Smooth muscle cell of the brain vasculature (primary cell): ENCODE measurements at places on chromosomes 6 and 20.

- no peak for DNase-seq
Measured at GRCh38 chr6:84575264-84575663, 189.1 kb downstream of the TBX18 start.

DNA sequence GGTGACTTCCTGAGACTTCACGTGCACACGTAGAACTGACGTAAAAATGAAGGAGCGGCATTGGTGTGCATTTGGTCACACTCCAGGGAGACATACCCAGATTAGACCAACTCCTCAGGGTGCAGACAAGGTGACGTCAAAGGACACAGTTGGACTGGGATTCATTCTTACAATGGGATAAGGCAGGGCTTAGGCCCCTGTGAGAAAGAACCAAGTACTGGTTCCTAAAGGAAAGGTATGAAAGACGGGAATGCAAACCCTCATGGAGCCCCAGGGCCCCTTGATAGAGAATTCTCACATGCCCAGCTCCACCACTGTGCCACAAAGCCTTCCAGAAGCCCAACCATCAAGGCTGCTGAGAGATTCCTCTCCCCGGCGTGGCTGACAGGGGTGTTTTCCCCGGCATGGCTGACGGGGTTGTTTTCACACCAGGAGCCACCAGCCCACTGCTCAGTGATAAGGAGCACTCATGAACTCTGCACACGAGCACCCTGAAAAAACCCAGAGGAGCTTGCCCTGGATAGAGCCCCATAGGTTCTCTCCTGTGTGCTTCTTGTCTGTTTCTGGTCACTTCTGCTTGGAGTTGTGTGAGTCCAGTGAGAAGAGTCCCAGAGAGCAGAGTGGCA, 90.1 kb downstream of the CAP2 start:
- no peak for DNase-seq

DNA sequence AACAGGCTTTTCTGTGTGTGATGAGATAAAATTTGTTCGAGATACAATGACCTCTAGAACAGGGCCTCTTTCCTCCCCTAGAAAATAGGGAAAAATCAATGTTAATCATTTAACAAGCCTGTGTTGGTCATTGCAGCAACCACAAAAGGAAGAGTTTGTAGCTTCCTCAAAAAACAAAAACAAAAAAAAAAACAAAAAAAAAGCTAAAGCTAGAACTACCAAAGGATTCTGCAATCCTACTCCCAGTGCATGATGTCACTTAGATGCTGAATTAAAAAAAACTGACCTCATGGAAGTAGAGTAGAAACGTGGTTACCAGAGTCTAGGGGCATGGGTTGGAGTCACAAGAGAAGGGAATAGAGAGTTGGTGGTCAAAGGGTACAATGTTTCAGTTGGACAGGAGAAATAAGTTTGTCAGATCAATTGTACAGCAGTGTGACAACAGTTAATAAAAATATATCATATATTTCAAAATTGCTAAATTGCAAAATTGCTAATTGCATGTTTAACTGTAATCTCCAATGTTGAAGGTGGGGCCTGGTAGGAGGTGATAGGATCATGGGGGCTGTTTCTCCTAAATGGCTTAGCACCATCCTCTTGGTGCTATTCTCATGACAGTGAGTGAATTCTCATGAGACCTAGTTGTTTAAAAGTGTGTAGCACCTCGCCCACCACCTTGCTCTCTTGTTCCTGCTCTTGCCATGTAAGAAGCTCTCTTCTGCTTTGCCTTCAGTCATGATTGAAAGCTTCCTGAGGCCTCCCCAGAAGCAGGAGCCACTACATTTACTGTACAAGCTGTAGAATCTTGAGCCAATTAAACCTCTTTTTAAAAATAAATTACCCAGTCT, 163.4 kb upstream of the SIM1 start:
- DNase-seq = no peak

- DNase-seq = no peak
Measured at GRCh38 chr6:6711031-6711785, 122.7 kb downstream of the LY86 start.

GRCh38 chr6:44079672-44080071, 47.6 kb downstream of the MRPL14 start:
- no peak for DNase-seq

- no peak for DNase-seq
Measured at GRCh38 chr6:34598712-34599111, 42.6 kb upstream of the SPDEF start.

- peak; percentile 46 for DNase-seq
Measured at GRCh38 chr20:52083627-52084232, 107.8 kb downstream of the ZFP64 start.

DNA sequence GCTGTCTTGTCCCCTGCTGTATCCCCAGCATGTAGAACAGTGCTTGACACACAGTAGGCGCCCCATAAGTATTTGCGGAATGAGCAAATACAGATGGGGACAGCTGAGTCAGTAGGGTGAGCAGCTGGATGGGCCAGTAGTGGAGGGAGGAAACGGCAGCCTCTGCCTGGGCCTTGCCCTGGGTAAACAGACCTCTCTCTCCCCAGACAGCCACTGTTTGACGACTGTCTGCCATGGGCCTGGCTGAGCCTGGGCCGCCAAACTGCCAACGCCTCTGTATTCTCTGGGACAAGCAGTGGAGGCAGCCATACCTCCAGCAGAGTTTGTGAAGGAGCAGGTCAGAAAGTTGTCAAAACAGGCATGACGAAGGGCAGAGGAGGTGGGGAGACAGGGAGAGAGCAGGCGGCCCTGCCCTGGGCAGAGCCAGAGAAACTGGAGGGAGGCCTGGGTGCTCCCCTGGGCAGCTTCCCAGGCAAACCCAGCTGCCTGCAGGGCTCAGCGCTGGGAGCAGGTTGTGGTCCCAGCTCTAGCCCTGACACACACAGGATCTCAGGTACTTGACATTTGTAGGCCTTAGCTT, 15.2 kb downstream of the HNF4A start:
- peak; percentile 10 for DNase-seq

- DNase-seq = no peak
Measured at GRCh38 chr6:118504611-118505010, 43.5 kb upstream of the PLN start.

DNA sequence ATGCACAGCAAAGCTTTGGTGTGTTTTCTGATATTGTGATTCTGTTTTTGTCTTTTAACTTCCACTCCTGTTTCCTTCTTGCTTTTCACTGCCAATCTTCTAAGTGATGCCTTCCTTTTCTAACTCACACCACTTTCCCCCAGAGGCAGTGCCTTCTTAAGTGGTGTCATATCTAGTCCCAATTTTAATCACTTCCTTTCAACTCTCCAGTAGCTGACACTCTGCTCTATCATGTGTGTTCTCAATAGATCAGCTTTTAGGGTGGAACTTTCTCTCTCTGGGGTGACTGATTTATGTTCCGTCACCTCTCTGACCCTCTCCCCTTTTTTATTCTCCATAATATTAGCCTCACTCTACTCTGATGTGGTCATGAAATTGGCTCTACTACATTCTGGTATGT, 180.7 kb downstream of the CLVS2 start:
- DNase-seq = no peak

DNA sequence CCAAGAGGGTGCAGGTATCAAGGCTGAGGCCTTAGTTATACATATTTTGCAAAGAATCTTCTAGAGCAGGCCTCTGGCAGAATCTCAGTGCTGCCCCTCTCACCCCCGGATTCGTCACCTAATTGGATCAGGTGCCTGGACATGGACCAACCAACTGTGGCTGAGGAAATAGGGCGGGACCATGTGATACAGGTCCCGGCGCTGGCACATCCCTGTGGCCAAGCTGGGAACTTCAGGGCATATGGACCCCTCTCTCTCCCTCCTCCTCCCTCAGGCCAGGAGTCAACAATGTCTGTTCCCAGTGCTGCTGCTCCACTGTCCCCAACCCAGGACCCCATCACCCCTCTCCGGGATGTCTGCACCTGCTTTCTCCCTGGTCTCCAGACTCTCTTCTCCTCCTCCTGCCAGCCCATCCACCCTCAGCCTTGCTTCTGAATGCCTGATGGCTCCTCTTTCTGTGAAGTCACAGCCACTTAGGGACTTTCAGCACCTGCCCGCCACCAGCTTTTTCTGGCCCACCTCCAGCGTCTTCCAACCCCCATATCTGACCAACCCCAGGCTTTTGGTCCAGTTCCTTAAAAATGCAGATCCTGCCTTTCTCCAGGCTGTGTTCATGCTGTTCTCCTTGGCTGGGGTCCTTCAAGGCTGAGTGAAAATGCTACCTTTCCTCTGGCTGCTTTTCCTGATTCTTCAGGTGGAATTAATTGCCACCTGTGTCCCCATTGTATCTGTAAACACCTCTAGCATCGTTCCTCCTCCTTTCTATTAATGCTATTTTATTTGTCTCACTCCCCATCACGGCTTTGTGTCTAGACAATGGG, 19.0 kb upstream of the MLN start:
- no peak for DNase-seq

GRCh38 chr6:96911751-96912150, 12.8 kb upstream of the KLHL32 start:
- no peak for DNase-seq

DNA sequence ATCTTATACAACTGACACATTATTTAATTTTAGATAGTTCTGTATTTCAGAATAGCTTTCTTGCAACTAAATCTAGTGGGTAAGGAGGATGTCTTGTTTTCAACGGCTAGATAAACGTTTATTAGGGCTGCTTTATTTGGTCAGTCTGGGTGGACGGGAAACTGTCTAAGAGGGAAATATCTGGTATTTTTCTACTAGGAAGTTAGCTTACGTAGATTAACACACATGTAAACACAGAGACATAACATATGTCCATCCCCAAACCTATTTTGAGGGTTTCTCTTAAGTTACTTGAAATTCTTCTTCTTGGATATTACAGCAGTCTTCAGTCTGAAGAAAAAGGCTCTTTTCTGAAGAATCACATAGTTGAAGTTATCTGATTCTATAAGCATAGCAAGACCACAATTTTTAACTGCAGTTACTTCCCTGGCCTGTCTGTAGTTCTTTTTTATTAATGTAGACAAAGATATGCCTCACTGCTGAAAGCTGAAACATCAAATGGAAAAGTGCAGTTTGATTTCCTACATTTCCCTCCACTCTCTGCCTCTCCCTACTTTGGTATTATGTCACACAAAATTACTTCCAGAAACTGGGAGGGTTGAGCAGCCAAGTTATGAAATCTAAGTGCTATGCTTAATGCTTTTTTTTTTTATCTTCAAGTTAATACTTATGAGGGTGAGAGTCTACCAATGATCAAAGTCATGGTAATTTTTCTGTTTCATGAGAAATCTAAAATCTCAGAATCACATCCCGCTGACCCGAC, 37.4 kb downstream of the PLAGL1 start:
- no peak for DNase-seq

- DNase-seq = no peak
Measured at GRCh38 chr6:70270287-70271005, 32.4 kb downstream of the COL9A1 start.

GRCh38 chr6:110828396-110828795, 13.1 kb upstream of the CDK19 start:
- DNase-seq = no peak

- DNase-seq = no peak
Measured at GRCh38 chr6:52407467-52407866, 12.7 kb upstream of the EFHC1 start.

GRCh38 chr6:56984361-56984760, 29.5 kb downstream of the BEND6 start:
- no peak for DNase-seq

- no peak for DNase-seq
Measured at GRCh38 chr6:52554684-52555280, 22.1 kb downstream of the TRAM2 start.

DNA sequence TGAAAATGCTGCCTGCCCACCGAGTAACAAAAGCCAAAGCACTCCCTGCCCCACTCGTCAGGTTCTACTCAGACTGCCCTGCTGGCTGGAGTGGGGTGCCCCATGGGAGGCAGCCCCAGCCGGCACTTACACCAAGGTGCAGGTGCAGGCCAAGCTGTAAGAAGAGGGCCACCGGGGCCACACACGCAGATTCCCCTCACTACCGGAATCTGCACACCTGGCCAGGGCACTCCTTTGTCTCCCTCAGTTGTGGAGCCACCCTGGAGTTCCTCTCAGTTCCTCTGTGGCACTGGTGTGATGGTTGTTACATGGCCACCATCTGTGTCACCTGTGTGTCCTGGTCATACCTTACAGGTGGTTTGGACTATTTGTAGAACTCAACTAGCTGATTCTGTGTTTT, 112.4 kb downstream of the FOXO3 start:
- DNase-seq = no peak

DNA sequence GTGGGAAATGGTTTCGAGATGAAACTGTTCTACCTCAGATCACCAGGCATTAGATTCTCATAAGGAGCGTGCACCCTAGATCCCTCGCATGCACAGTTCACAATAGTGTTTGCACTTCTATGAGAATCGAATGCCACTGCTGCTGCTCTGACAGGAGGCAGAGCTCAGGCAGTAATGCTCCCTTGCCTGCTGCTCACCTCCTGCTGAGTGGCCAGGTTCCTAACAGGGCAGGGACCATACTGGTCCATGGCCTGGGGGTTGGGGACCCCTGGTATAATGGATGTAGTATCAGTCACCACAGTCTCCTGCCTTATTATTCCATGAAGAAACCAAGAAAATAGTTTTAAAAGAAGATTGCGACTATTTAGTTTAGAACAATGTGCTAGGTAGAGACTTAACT, 127.5 kb downstream of the BCKDHB start:
- no peak for DNase-seq

DNA sequence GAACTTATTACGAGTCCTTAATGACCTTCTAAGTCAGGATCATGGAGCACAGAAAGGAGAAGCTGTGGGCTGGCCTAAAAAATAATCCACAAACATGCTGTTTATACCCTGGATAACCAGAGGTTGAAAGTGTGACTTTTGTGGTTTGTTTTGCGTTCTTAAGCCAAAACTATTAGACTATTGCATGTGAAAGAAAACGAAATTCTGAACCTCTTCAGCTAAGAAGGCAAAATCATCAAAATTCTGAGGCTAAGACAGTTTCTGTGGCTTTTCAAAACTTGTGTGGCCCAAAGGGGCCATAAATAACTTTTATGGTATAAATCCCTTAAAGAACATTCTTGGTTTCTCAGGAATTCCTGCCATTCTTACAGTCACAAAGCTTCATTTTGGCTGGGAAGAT, 251.0 kb downstream of the UST start:
- DNase-seq = no peak

DNA sequence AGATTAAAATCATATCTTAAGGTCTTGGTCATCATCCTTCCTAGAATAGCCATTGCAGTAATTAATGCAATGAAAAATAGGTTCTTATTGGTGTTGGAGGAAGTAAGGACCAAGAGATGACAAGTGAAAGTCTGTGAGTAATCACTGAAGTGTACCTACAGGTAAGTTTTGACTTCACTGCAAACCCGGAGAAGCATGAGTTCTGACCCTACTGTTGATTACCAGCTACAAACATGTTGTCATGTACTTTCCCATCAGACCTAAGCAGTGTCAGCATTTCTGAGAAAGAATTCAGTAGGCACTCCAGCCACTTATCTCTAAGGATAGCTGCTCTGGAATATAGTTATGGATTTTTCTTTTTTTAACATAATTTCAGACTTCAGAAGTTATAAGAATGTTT, 280.9 kb downstream of the ZFAND3 start:
- DNase-seq = no peak

DNA sequence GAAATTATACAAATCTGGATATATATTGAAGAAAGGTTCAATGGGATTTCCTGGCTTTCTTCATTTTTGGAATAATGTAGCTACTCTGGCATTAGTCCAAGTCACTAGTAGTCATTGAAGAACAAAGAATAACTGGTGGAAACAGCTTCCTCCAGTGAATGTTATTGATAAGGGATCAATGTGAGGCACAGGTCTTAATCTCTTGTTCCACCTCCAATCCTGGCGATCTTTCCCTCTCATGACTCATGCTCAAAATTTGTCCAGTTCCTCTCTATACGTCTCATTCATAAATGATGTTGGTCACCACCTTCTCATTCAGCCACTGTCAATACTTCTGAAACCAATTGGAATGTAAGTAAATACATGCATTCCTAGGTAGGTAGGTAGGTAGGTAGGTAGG, 185.0 kb upstream of the BMP2 start:
- no peak for DNase-seq
